IPS-NIHi11 (cell line): ENCODE measurements at places on chromosomes 12 and 14.
A peak's percentile ranks its signal among the peaks of the same experiment; 100 is the strongest.

DNA sequence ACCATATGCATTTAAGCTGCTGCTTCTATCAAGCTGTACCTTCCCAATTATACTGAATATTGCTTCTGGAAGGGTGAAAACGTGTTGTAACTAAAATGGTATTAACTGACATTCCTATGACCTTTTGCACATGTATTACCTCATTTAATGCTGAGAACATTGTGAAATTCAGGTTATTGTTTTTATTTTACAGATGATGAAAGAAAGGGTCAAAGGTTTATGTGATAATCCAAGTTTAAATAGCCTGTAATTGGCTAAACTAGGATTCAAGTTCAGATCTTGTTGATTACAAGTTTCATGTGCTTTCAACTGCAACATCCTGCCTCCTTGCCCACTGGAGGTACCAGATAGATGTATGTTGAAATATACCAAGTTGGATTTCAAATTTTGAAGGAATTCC lies 433.3 kb upstream of the PRICKLE1 start:
- no peak for DNase-seq

DNA sequence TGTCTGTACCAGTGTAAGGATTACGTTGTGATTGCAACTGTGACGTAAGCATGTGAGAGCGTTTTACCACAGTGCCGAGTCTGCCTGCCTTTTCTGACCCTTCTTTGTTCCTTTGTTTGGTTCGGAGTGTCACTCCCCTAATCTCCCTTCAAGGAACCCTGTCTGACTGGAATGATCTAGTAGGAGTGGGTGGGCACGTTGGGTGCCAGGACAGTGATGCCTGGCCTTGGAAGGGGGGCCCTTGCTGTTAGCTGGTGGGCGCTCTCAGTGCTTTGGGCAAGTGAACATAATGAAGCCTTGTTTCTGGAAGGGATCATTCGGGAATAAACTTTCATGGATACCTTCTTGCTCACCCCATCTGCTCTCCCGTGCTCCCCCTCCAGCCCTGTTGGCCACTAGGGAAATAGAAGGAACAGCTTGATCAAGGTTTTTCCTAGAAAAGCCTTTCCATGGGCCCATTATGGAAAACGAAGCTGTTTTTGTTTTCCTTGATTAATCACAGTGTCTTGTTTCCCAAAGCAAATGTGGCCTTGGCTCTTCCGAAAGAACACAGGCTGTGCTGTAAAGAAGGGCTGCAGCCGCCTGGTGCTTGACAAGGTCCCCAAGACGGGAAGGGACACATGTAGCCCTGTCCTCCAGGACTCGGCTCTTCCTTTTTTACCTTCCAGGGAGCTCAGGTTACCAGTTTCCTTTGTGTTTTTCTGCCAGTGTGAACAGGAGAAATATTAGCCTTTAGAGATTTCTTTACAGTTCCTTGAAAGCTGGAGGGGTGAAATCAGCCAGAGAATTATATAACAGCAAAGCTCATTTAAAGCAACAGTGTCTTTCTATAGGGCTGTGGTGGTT lies 215.5 kb downstream of the CRADD start:
- DNase-seq: peak; percentile 31

DNA sequence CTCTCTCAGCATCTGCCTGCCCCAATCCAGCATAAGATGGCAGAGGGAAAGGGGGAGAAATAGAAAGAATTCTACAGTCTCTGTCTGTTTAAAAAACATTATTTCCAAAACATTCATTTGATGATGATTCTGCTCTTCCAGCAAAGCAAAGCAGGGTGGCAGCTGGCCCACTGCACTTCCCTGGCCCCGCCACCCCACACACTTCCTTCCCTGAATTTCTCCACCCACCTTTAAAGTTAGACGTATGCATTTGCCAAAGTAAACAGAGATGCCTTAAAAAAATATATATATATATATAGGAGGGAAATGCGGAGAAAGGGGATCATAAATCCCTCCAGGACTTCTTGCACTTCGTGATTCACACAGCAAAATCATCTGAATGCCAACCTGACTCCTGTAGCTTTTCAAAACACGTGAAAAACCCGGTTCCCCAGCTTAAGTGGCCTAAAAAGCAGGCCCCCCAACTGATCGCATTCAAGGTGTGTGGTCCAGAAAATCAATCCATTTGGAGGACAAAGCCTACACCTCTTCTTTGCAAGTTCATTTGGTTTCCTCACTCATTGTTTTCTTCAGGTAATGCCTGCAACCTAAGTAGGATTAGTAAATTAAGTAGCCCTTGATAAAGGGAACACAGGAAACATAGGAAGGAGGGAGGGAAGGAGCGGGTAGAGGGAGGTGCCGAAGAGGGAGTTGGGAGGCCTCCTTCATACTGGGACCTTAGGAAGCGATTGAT lies 68.8 kb downstream of the LLPH start:
- peak; percentile 36 for DNase-seq

DNA sequence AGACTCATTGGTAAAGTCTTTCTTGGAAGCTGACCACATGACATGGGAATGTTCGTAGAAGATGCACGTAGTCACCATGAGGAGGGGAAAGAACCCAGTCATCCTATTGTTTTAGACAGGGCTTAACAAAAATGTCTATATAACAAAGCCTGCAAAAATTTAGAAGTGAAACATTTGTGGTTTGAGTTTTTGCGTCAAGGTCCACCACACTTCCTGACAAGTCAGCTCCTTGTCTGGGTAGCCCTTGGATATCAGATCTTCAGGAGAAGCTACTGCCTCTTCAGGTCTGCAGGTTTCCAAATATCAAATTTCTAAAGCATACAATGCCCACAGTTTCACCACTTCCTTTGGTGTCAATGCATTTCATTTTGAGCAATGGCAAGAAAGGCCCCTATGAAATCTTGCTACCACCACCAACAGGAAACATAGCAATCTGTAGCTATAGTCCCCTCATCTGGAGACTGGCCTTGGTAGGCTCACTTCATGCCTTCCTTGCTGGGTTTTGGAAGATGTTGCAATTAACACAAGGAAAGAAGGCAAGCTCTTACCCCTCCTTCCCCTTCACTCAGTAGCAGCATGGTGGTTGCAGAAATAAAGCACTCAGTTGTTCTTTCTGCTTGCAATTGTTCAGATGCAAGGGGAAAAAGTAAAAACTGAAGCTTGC lies 235.2 kb downstream of the PCNX1 start:
- DNase-seq: no peak
